ENCODE measurements at places on chromosomes 3 and 15.

GRCh38 chr3:54772746-54773145 is 155.1 kb downstream of the LRTM1 start:
- DNase-seq = no peak

- DNase-seq = no peak
Measured at GRCh38 chr15:42749266-42749665, 12.3 kb upstream of the CDAN1 start.

- DNase-seq = no peak
Measured at GRCh38 chr3:79737530-79737929, 30.3 kb downstream of the ROBO1 start.

DNA sequence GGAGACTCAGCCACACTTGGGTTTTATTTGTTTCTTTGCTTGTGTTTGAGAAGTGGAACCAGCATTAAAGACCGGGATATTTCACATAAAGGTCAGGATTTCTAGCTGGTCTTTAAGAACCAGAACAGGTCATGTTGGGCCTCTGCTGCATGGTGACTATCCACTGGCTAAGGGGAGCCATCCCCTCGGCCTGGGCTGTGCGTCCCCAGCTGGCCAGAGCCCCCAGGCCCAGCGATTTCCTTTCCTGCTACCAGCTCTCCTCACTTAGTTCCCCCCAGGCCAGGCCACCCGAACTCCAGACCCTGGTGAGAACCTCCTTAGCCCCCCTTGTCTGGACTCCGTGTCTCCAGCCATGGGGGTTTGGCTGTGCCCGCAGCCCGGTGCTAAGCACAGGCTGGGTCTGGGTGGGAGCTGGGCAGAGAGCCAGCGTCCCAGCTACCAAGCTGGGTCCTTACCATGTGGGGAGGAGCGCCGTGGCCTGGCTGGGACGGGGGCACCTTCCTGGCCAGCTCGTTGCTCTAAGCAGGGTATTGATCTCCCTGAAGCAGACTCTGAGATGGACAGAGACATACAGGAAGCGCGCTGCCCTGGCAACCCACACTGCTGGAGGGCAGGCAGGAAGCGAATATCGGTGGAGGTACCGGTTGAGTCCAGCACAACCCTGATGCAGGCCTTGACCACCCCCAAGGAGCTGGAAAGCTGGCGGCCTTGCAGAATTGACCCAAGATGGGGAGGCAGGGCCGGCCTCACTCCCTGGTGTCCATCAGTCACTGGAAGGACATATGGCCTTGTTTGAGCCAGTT is 49.4 kb downstream of the KLF15 start:
- DNase-seq = no peak

- DNase-seq = no peak
Measured at GRCh38 chr3:191401775-191402357, 59.1 kb upstream of the PYDC2 start.

- no peak for DNase-seq
Measured at GRCh38 chr3:492586-493316, 296.2 kb downstream of the CHL1 start.

GRCh38 chr3:117355566-117355965 is 646.0 kb downstream of the TUSC7 start:
- no peak for DNase-seq
